ENCODE measurements at places on chromosomes 3 and 15.

GRCh38 chr3:7700539-7700938 is 801.1 kb upstream of the LMCD1 start:
- DNase-seq, result no peak

DNA sequence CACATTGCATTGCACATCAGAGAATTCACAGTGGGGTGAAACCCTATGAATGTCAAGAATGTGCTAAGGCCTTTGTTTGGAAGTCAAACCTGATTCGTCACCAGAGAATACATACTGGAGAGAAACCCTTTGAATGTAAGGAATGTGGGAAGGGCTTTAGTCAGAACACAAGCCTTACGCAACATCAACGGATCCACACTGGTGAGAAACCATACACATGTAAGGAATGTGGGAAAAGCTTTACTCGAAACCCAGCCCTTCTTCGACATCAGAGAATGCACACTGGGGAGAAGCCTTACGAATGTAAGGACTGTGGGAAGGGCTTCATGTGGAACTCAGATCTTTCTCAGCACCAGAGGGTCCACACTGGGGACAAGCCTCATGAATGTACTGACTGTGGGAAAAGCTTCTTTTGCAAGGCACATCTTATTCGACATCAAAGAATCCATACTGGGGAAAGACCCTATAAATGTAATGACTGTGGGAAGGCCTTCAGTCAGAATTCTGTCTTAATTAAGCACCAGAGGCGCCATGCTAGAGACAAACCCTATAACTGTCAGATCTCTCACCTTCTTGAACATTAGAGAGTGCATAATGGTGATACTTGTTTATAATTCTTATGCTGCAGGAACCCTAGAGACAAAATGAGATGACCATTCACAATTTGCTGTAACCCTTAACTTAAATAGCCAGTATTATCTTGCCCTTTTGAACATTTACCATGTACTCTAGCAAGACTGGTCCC is 9.0 kb downstream of the ZNF662 start:
- DNase-seq, result no peak

DNA sequence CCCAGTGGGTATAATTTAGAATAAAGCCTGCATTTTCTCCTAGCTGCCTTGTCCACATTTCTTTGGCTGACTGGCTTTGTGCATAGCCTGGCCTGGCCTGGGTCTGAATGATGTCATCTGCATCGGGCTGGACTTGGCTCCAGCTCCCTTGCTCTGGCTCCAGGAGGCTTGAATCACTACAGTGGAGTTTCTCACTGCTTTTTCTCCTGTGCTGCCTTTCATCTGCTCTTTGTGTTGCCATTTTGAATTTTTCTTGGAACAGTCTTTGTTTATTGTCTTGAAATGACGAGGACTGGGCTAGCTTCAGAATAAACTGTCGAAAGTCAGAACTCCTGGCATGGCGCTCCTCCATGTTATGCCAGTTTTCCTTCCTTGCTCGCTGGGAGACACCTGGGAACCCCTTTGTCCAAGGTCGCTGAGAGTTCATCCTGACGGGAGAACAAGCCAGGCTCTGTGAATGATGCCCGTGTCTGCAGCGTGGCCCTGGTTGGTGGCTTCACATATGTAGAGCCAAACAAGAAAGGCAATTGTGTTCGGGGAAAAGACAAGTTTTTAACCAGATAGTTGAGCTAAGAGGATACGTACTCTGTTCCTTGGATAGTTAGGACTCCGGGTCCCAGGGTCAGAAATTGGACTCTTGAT is 258.9 kb downstream of the PDZRN3 start:
- no peak for DNase-seq

GRCh38 chr3:16254916-16255315 is 9.8 kb downstream of the DPH3 start:
- DNase-seq, result no peak

- no peak for DNase-seq
Observed at GRCh38 chr3:100982710-100983109, 10.5 kb downstream of the ABI3BP start.

- DNase-seq, result no peak
Observed at GRCh38 chr15:91196768-91197167, 96.7 kb downstream of the SV2B start.

- DNase-seq, result peak; percentile 75
Observed at GRCh38 chr15:64634027-64634426, 141.4 kb downstream of the RBPMS2 start.

DNA sequence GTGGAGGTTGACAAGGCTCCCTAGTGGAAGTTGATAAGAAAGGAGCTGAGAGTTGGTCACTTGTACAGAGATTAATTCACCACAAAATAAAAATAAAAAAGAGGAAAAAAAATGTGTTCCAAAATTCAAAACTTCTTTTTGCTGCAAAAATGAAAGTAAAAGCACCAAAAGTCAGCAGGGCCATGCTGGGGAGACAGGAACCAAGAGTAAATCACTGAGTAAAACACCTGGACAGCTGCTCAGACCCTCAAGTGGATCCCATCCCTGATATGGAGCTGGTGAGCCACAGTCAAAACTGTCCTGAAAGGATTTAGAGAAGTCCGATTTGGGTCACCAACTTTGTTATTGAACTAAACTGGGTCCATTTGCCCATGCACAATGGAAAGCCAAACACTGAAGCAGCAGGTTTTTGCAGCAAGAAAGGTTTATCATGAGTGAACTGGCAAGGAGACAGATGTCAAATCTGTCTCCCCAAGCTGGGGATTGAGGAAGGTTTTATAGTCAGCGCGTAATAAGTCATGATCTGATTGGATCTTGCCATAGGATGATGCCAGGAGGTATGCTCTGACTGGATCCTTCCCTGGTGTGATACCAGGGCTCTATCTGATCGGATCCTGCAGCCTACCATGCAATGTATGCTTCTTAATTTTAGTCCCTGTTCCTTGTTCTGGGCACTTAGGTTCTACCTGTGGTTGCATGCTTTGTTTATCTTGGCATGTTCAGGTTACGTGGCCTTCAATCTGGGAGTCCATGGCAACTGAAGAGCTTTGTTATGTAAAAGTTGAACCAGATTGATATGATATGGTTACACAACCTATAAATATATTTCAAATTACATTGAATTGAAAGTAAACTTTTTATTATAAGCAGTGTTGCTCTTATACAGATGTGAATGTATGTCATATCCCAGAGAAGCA is 313.2 kb downstream of the POLQ start:
- no peak for DNase-seq

GRCh38 chr3:61809879-61810278 is 248.5 kb downstream of the PTPRG start:
- DNase-seq, result no peak

DNA sequence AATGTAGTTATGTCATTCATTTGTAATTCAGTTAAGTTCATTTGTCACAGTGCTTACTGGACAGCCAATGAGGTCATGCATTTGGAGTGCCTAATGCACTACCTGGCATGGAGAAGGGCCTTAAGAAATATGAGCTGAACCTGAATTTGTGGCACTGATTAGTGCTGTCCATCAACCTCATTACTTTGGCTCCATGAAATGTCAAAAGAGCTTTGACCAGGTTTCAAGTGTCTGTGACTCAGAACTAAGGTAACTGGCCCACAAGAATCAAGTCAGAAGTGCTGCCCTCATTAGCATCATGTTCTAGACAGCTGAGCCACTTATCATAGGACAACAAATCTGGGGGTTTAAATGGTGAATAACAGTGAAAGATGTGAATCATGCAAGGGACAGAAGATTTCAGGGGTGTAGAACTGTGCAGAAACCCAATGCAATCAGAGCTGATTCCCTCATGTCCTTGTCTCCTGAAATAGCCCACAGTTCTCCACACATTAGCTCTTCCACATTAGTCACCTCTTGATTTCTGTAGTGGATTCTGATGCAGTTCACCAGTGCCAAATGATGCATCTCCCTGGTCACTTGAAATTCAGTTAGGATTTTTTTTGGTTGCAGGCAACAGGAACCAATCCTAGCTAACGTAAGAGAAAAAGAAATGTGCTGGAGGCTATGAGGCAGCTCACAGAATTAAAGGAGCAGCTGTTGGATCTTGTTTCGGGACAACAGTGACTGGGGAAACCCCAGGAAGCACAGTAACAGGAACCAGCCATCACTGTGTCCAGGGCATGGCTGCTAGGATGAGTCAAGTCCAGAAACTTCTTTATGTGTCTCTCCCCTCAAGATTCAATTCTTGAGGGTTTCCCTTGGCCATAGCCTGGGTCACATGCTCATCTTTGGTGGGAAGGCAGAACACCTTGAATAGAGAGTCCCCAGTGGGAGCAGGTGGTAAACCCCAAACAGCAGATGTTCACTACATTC is 38.7 kb downstream of the CHST2 start:
- DNase-seq, result no peak

DNA sequence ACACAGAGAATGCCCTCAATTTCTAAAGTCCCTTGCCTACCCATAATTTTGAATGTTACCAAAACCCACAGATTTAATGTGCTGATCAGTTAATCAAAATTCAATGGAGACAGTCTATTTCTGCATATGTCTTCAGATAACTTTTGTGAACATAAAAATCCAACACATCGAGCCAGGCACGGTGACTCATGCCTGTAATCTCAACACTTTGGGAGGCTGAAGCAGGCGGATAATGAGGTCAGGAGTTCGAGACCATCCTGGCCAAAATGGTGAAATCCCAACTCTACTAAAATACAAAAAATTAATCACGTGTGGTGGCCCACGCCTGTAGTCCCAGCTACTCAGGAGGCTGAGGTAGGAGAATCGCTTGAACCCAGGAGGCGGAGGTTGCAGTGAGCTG is 49.3 kb downstream of the PEAK1 start:
- no peak for DNase-seq

DNA sequence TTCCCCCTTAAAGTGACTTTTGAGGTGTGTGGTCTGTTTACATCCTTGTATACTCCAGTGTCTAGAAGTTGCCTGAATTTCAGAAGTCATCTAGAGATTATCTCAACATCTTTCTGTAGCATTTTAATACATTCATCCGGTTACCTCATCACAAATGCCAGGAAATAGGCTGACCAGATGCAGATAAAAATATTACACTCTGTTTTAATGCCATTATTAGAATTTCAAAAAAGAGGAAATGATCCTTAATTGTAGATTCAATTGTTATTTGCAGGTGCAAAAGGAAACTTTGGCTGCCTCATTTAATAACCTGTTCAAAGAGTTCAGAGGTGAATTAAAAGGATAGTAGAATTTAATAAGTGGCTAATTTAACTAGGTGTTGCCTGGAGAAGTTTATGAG is 290.9 kb downstream of the C3orf38 start:
- DNase-seq, result no peak

GRCh38 chr15:76099388-76099787 is 39.6 kb downstream of the TMEM266 start:
- no peak for DNase-seq

GRCh38 chr15:90945091-90945490 is 9.6 kb upstream of the RCCD1 start:
- no peak for DNase-seq

GRCh38 chr3:127371846-127372245 is 84.0 kb upstream of the PRR20G start:
- no peak for DNase-seq

GRCh38 chr3:13013566-13013965 is 59.7 kb downstream of the IQSEC1 start:
- peak; percentile 24 for DNase-seq

DNA sequence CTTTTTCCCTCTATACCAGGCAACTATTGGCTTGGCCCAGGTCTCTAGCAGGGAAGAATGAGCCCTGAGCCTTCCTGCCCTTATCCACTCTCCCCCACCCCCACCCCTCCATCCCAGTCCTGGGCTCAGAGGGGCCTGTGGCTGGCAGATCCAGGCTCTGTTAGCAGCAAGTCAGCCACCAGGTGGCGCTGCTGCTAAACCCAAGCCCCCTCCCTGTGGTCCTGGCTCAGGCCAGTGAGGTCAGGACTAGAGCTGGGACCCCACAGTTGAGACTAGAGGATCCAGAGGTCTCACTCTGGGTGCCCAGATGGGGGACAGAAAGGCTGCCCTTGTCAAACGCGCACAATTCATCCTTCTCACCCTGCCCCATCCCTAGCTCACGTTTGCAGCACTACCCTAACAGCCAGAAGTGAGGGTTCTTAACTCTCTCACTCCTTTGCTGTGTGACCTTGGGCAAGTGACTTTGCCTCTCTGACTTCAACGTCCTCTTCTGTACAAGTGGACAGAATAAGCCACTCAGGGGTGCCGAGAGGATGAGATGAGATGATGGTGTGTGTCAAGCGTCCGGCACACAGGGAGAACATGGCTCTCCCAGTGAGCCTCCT is 46.8 kb upstream of the SLC6A1 start:
- DNase-seq, result peak; percentile 82

DNA sequence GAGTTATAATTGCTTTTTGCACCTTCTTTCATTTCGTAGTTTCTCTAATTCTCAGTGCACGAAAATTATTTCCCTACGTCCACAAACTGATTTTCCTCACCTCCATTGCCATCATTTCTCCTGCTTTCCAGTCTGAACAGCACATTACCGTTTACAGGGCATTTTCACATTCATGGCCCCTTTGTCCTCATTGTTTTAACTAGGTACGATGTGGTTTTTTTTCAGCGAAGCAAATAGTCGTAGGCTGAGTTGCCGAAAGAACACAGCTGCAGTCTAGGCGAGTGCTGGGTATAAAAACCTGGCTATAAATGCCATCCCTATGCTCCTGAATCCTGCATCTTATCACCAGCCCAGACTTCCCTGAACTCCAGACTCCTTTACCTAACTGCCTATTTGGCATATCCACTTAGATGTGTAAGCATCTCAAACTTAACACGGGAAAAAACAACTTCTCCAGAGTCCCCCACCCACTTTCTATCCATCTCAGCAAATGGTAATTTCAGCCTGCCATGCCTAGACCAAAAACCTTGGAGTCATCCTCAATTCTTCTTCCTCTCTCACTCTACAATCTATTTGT is 691 bp upstream of the FSIP1 start:
- DNase-seq, result peak; percentile 31

- DNase-seq, result no peak
Observed at GRCh38 chr3:56822501-56822900, 20.8 kb upstream of the ARHGEF3 start.

- DNase-seq, result no peak
Observed at GRCh38 chr15:53757906-53758305, 1.6 kb downstream of the WDR72 start.

- DNase-seq, result no peak
Observed at GRCh38 chr3:118477768-118478167, 556.9 kb downstream of the IGSF11 start.

DNA sequence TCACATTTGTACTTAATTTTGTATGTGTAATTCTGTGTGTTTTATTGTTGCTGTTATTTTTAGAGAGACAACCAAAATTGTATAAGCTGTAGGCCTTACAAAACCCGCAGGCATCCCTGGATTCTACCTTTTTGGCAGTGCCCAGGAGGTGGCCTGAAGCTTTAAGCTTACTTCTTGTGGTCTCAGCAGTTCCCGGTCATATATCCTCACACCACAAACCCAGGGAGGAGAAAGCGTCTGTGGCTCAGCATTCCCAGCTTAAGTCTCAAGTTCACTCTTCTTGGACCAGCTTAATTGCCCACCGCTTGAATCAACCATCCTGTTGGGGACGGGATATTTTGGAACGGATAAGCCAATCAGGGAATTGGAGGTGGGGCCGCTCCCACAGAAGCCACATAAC is 36.7 kb downstream of the C2CD4A start:
- DNase-seq, result no peak

DNA sequence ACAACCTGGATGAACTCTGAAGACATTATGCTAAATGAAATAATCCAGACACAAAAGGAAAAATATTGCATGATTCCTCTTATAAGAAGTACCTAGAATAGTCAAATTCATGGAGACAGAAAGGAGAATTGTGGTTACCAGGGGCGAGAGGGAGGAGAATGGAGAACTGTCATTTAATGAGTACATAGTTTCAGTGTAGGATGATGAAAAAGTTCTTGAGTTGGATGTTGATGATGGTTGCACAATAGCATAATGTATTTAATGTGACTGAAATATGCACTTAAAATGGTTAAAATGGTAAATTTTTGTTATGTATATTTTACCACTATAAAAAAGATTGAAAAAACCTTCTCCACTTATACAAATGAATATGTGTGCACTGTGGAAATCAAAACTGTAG is 469.6 kb downstream of the MAGI1 start:
- DNase-seq, result no peak
